Effector CD4-positive, alpha-beta T cell (primary cell): ENCODE measurements at places on chromosomes 13 and 19.

DNA sequence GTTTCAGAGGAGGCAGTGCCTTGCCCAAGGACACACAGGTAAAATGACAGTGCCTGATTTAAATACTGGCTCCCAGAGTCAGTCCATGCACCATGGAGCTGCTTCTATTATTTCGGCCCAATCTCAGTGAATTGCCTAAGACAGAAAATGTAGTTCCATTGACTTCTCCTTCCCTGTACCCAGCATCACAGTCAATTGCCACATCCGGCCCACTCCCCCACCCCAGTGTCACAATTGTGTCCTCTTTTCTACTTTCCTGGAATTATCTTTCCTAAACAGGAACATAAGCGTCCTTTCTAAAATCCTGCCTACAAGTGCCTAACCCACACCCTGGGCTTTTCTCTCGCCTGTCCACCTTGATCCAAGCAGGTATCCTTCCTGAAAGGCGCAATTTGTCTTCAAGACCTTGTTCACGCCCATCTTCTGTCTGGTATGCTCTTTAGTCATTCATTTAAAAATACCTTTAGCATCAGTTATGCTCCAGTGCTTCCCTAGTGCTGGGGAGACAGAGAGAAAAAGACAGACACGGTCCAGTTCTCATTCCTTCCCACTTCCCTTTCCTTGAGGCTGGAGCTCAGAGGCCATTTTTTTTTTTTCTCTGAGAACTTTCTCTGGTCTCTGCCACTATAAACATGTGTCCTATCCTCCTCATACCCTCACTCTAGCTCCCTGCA lies 411.4 kb downstream of the LIG4 start:
- no peak for DNase-seq

GRCh38 chr13:94623316-94623715 lies 21.7 kb downstream of the GPR180 start:
- DNase-seq = no peak

GRCh38 chr19:7550987-7551761 lies 15.7 kb downstream of the PNPLA6 start:
- DNase-seq = no peak

DNA sequence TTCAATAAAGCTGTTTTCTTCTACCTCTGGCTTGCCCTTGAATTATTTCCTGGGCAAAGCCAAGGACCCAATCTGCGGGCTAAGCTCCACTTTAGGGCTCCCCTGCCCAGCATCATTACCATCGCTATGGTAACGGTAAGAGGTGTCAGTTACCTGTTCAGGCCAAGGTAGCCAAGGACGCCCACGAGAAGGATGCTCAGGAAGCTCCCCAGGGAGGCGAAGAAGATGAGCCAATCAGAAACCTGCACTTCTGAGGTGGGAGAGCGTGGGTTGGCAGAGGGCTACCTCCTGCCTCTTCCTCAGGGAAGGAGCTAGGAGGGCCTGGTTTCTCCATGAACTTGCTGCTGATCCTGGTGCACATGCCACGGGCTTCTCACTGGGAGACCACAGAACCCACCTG lies 24.7 kb downstream of the IL12RB1 start:
- no peak for DNase-seq

- DNase-seq = no peak
Measured at GRCh38 chr13:31168166-31168565, 6.5 kb upstream of the HSPH1 start.

GRCh38 chr13:45826731-45827130 lies 24.8 kb downstream of the SIAH3 start:
- DNase-seq = no peak

GRCh38 chr13:95553581-95554385 lies 1.3 kb downstream of the CLDN10 start:
- no peak for DNase-seq

DNA sequence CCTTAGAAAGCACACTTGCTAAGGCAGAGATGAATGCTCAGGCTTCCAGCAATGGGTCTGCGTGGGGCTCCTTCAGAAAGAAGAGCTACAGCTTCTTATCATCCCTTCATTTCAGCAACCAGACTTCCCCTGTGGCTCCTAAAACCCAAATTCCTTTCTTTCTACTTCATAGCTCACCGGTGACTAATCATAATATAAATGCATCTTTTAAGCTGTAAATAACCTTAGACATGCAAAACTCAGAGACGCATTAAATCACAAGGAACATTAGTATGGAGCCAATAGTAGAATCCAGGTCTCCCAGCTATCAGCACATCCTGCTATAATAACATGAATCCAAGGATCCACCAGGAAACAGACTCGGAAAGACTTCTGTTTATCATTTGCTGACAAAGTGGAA lies 375.6 kb downstream of the COG6 start:
- DNase-seq = no peak

- no peak for DNase-seq
Measured at GRCh38 chr19:35901055-35901644, 810 bp upstream of the NFKBID start.

DNA sequence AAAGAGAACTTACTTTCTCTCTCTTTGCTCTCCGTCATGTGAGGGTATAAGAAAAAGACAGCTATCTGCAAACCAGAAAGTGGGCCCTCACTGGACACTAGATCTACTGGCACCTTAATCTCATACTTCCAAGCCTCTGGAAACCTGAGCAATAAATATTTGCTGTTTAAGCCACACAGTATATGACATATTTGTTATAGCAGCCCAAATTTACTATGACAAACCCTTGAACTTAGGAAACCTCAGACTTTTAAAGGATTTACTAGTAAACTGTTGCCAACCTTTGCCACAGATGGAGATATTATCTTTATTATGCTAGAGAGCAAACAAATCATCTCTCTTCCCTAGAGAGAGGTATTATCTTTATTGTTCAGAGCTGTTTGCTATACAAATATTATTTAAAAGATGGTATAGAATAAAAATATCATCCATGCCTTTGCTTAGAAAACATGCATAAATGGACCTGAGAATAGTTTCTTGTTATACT lies 1446.1 kb downstream of the SLITRK1 start:
- no peak for DNase-seq
